ENCODE measurements at places on chromosomes 16 and 17.

GRCh38 chr17:29722411-29723198 lies 99.9 kb upstream of the CORO6 start:
- peak; percentile 90 for DNase-seq

DNA sequence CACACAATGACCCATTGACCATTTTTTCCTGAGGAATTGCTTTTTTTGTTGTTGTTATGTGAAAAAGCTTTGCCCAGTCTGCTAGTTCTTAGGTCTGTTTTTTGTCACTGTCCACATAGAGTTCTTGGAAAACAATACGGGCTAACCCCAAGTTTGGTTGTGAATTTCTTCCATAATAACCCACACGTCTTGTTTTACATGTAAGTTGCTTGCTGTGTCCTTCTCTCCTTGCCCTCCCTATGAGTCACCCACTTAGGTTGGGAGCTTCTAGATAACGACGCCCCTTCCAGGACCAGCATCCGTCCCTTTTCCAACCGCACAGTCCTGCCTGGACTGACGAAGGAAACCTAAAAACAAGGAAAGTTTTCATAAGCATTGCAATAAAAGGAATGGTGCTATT lies 175.3 kb upstream of the HS3ST3A1 start:
- DNase-seq, result no peak

DNA sequence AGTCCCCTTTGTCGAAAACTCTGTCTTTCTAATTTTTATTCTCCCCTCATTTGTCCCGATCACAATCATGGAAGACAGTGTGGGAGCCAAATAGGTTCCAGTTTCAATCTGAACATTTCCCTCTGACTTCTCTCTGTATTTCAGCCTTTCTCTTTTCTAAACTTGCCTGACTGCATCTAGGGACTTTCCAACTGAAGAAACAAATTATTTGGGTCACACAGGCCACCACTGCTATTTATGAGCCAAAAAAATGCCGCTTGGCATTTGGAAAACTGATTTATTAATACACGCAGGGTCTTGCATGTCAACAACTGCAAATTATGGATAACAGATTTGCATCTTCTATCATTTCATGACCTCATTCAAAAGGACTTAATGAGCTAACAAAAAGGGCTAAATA lies 55.2 kb upstream of the ELAC2 start:
- DNase-seq, result no peak

DNA sequence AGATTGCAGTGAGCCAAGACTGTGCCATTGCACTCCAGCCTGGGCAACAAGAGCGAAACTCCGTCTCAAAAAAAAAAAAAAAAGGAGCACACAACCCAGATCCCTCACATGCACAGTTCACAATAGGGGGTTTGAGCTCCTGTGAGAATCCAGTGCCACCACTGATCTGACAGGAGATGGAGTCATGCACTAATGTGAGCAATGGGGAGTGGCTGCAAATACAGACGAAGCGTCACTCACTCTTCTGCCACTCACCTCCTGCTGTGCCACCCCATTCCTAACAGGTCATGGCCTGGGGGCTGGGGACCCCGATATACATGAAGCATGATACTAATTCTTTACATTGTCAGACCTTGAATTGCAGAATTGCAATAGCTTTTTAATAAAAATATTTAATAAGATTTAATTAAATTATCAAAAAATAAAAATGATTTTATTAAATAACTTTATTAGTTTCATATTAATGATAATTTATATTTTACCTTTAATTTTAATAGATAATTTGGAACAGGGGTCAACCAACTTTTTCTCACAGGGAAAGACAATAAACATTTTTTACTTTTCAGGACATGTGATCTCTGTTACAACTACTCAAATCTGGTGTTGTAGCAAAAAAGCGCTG lies 171.4 kb downstream of the COPRS start:
- no peak for DNase-seq

GRCh38 chr16:74563828-74564263 lies 43.1 kb downstream of the GLG1 start:
- peak; percentile 85 for DNase-seq

- no peak for DNase-seq
Measured at GRCh38 chr16:30052671-30053372, 12.7 kb upstream of the ALDOA start.

GRCh38 chr17:61404663-61404912 lies 4.9 kb downstream of the TBX2 start:
- DNase-seq, result no peak

GRCh38 chr16:2790631-2791030 lies 3.3 kb upstream of the PRSS33 start:
- no peak for DNase-seq

- no peak for DNase-seq
Measured at GRCh38 chr17:50816771-50817751, 18.3 kb upstream of the WFIKKN2 start.

DNA sequence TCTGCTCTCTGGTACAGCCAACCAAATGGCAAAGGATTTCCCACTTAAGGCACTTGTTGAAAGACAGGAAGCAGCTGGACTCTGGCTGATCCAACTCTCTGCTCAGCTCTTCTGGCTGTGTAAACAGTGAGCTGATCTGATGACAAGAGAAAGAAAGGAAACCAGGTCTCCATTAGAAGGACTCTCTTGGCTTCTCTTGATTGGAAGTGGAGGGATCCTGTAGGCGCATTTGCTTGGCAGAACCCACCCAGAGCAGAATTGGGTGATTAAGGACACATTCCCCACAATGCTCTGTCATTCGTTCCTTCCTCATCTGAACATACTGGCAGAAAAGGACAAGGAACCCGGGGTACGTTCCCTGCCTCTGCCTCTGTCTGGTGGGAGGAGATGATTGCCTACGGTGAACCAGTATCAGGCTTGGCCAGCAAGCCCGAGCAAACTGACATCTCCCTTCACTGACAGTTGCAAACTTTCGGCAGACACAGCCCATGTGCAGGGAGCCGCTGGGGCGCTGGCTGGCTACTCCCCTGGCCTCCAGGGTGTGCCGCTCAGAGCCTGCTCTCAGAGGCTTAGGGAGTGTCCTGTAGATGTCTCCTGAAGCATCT lies 29.1 kb downstream of the LDHD start:
- no peak for DNase-seq

GRCh38 chr17:80833952-80834892 lies 157.4 kb upstream of the CHMP6 start:
- no peak for DNase-seq

DNA sequence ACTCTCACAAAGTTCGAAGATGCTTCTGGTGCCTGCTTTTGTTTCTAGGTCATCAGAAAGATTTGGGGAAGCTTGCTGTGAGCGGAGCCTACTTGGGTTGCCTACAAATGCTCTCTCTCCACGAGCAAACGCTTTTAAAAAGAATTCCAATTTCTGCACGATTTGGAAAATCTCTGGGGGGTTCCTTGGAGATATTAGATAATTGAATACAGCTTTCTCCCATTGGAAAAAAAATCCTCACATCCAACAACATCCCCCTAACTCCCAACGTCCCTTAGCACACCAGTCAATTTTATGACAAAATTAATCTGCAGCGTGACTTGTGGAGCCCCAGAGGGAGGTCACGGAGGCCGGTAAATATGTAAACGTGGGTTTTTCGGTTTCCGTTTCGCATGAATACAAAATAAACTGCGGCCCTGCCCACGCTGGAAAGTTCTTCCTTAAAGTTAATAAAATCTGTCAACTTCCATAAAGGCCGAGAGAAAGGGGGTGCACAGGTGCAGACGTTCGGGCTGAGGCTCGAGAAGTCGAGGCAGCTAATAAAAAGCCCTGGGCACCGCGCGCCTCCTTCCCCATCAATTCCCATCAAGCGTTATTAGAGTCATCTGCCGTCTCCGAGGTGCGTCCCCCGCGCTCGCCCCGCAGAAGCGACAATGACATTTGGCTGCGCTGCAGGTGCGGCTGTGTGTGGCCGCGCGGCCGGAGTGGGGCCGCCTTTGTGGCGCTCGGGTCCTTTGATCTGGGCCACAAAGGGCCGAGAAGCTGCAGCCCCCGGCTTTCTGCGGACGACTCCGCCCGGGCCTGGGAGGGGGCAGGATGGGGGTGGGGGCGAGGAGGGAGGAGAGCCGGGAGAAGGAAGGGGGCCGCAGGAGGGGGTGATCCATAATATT lies 37.6 kb downstream of the SALL1 start:
- DNase-seq, result no peak

GRCh38 chr16:31385680-31386079 lies 7.5 kb upstream of the ITGAD start:
- DNase-seq, result no peak

- DNase-seq, result no peak
Measured at GRCh38 chr16:2178321-2179106, 17.9 kb downstream of the CASKIN1 start.

GRCh38 chr17:64500862-64501765 lies 4.3 kb upstream of the POLG2 start:
- DNase-seq, result no peak

DNA sequence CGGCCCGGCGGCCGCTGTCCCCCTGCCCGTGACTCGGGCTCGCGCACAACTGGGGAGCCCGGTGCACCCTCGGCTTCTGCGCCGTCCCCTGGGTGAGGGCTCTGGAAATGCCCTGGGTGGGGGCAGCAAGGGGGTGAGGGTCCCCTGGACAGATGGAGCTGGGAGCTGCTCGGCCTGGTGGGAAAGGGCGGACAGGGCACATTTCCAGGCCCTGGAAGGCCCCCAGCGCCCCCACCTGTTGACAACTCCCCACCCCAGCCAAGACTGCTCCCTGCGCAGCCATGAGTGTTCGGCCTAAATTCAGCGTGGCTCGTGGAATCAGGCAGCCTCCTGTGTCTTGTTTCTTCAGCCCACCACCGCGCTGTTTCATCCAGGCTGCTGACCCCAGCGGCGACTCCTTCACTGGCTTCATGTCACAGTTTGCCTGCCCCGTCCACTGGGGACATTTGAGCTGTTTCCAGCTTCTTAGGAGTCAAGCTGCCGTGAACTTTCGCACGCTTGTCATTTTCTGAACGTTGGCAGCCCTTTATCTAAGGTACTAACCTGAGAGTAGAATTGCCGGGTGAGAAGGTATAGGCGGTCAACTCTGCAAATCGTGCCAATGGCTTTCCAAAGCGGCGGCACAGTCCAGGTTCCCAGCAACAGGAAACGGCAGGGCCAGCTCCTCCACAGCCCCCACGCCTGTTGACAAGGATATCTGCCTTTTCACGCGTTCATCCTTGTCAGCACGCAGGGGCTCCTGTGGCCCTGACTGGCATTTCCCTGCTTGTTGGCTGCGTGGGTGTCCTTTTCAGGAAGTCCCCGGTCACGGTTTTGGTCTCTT lies 895 bp downstream of the UTS2R start:
- no peak for DNase-seq

- no peak for DNase-seq
Measured at GRCh38 chr16:2779978-2780898, 3.2 kb upstream of the ELOB start.

DNA sequence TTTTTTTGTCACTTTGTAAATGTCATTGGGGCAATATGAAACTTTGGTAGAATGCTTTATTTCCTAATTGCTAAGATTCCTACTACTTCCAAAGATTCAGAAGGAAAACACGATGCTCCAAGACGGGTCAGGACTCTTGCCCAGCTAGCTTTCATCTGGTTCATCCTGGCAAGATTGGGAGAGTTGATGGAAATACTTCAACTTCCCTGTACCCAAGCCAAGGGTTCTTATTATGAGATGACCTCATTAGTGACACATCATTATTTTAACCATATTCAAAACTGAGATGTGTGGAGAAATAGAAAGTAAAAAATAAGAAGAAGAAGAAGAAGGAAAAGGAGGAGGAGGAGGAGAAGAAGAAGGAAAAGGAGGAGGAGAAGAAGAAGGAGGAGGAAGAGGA lies 25.6 kb downstream of the SOX9 start:
- no peak for DNase-seq

DNA sequence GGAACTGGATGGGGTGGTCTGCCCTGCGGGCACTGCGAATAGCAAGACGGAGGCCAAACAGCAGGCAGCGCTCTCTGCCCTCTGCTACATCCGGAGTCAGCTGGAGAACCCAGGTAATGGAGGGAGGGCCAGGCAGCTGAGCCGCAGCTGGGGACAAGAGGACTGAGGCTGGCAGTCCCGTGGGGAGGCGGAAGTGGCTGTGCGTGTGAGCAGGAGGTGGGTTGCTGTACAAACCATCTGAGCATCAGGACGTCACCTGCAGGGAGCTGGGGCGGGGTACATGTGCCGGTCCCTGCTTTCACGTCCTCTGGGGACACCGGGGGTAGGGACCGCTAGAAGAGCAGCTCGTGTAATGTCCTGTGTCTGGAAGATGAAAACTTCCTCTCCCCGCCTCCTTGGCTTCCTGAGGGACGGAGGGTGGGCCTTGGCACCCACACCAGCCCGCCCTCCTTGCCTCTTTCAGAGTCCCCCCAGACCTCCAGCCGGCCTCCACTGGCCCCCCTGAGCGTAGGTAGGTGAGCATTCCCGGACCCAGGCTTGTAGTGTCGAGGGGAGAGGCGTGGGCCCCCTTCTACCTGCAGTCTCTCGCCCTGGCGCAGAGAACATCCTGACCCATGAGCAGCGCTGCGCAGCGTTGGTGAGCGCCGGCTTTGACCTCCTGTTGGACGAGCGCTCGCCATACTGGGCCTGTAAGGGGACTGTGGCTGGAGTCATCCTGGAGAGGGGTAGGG lies 3.7 kb downstream of the ADAD2 start:
- DNase-seq, result no peak

- no peak for DNase-seq
Measured at GRCh38 chr17:81489998-81490992, 22.3 kb downstream of the ACTG1 start.

DNA sequence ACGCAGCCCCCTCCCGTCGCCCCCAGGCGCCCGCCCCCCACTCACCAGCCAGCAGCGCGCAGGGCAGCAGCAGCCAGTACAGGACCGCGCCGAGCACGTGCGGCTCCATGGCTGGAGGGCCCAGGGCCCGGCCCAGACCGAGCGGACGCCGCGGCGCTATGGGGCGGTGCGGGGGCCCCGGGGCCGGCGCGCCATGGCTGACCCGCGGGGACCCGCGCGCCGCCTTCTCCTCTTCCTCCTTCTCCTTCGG lies 239 bp downstream of the PIEZO1 start:
- no peak for DNase-seq

DNA sequence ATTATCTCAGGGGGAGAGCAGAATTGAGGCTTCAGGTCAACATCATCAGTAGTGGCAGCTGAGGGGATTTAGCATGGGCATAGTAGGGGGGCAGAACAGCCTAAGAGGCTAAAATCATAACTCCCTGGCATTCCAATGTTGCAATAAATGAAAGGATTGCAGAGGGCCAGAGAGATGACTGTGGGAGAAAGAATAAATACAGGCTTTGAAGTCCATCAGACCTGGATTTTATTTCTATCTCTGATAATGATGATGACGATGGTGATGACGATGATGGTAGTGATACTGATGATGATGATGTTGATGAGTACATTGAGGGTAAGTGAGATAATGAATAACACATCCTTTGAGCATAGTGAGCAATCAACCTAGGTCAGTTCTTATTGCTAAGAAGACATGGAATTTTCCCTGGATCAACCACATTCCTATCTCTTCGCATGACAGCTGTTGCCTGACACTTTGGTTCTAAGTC lies 107.4 kb upstream of the CDH11 start:
- DNase-seq, result no peak

GRCh38 chr16:57196286-57196685 lies 10.2 kb downstream of the RSPRY1 start:
- DNase-seq, result no peak

DNA sequence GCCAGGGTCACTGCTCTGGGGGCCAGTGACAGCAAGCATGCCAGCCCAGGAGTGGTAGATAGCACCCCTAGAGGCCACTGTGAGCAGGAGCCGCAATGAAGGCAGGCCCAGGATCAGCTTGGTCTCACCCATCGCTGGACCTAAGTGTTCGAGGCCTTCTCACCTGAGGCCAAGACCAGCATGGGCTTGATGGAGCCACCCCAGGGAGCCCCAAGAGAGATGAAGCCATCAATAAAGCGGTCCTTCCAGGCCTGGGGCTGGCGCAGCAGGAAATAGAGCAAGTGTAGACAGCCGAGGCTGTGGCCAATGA lies 1.8 kb downstream of the LCAT start:
- no peak for DNase-seq

- no peak for DNase-seq
Measured at GRCh38 chr16:20051147-20051546, 22.5 kb downstream of the GPR139 start.
